Cardiac fibroblast (primary cell): ENCODE measurements at places on chromosomes 6 and 20.

GRCh38 chr6:113414511-113414910 is 442.6 kb upstream of the MARCKS start:
- peak; percentile 80 for DNase-seq

- peak; percentile 58 for DNase-seq
These were observed 194.8 kb downstream of the COL9A1 start for GRCh38 chr6:70107852-70108629.

DNA sequence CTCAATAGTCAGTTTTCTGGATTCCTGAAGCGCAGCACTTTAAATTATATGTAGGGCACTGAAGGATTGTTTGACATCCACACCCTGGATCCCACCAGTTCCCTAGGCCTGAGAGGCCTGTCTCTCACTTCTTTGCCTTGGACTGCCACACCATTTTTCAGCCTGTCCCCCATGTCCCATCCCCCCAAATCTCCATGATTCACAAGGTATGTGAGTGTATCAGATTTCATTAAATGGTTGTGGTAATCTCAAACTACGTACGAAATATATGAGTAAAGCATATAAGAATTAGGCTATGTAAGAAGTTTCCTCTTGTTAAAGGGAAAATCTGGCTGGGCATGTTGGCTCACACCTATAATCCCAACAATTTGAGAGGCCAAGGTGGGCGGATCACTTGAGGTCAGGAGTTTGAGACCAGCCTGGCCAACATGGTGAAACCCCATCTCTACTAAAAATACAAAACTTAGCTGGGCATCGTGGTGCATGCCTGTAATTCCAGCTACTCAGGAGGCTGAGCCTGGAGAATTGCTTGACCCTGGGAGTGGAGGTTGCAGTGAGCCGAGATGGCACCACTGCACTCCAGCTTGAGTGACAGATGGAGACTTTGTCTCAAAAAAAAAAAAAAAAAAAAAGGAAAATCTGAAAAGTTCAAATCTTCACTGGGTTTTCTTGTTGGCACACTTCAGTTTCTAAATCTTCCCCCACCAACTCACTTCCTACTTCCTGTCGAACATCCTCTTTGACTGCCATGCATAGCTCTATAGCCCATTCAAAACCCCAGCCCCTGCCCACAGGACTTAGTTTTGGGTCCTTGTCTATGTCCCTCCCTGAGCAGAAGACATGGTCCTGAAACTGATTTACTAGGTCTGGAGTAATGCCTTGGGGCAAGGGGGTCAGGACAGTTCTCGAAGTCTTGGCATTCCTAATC is 97.3 kb upstream of the SHLD1 start:
- DNase-seq, result peak; percentile 62

- no peak for DNase-seq
These were observed 8.5 kb upstream of the EDN3 start for GRCh38 chr20:59291740-59292383.

DNA sequence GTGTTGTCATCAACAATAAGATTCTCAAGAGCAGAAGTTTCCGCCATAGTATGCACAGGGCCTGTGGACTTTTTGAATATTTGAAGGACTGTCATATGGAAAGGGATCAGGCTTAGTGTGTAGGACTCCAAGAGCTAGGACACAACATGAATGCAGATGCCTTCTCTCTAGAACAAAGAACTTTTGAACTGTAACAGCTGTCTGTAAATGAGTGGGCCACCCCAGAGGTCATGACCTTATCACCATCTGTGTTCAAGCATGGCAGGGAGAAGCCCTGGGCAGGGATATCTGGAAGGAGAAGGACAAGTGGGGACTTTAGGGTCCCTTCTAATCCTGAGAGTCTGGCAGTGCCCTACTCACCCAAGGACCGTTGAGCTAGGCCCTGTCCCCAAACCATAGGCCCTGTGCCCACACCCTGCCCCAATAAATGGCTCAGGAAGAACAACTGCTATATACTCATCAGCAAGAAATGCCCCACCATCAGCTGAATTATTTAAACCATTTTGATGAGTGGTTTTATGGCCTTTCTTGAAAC is 70.6 kb downstream of the MTHFD1L start:
- DNase-seq, result no peak

DNA sequence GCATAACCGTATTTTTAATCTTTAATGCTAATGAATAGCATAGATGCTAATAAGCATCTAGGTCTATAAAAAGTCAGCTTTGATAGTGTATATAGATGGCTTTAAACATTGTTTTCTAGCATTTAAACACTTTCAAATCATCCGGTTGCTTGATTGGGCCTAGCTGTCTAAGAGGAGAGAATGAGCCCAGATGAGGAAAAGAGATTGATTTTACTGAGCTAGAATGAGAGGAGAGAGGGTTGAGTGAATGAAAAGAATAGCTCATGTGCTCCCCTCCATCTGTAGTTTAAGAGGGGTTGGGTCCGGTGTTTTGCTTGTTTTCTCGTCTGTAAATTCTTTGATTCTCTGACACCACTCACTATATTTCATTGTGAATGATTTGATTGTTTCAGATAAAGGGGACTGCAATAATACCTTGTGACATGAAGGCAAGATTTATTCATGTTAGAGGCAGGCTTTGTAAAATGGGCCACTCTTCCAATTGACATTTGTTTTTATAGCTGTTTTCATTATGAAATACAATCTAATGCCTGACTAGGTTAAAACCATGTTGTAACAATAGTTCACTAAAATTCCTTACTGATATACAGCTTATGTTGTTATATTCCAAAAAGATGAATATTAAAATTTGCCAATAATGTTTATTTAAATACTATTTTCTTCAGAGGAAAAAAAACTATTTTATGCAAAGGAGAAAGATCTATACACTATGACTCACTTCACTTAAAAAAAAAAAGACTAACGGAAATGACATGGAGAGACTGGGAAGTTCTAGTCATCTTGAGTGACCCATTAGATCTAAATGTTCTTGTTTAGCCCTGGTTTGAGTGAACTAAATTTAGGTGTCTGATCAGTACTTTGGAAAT is 3.2 kb downstream of the PTPN1 start:
- peak; percentile 70 for DNase-seq

GRCh38 chr6:125262016-125263013 is 39.5 kb downstream of the HDDC2 start:
- DNase-seq, result peak; percentile 58

GRCh38 chr6:21429291-21429690 is 164.3 kb upstream of the SOX4 start:
- no peak for DNase-seq

- no peak for DNase-seq
These were observed at the start of gene RBPJL for GRCh38 chr20:45306431-45306982. TSS of gene RBPJL (plus strand) at chr20:45306840. CDS start at chr20:45306923, 83 bp downstream.

GRCh38 chr6:90493332-90493731 is 93.5 kb downstream of the MAP3K7 start:
- peak; percentile 64 for DNase-seq

DNA sequence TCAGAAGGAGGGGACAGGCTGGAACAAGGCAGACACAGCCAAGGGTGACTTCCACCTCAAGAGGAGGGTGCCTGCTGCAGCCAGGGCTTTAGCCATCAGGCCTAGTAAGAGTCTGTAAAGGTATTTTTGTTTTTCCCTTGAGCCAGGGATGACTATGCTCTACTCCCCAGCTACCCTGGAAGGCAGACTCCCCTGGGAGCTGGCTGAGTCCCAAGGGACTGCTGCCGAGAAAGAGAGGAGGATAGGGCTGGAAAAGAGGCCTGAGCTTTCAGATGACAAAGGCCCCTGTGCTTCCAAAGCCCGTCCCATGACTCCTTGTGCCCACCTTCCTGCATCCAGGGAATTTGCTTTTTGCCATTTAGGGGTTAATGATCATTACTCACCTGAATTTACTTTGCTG is 14.0 kb upstream of the GSTA4 start:
- peak; percentile 38 for DNase-seq

DNA sequence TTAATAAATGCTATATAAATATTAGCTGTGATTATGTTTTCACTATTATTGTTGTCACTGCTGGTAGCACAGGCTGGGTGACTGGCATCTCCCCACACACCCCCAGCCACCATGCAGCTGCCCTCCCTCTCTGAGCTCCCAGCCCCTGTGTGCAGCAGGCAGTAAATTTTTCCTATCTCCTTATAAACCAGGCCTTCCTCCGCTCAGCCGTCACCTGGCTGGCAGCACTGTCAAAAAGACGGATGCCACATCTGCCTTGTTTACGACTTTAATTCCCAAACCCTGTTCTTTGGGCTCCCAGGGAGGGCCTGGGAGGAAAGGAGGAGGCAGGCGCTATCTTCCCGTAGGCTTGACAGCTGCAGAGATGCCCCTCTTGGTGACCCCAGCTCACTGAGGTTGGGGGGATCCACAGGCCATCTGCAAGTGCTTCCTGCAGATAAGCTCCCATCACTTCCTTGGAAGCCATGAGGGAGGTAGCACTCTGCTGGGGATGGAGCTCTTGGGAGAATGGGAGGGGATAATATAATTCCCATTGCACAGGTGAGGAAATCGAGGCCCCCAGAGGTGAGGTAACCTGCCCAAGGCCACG is 94.5 kb downstream of the GRM4 start:
- no peak for DNase-seq

- DNase-seq, result no peak
These were observed 39.3 kb upstream of the TMEM200A start for GRCh38 chr6:130326496-130326895.

GRCh38 chr6:31466466-31466865 is 31.5 kb upstream of the MICB start:
- DNase-seq, result no peak

- DNase-seq, result no peak
These were observed 2.4 kb downstream of the SLC22A23 start for GRCh38 chr6:3454273-3455010.

- DNase-seq, result peak; percentile 56
These were observed 555.6 kb downstream of the CD83 start for GRCh38 chr6:14673201-14673600.

- no peak for DNase-seq
These were observed 27.0 kb downstream of the TREML4 start for GRCh38 chr6:41255110-41255509.
